NCI-H2081 (cell line): ENCODE measurements at places on chromosomes 1 and 21.
A peak's percentile ranks its signal among the peaks of the same experiment; 100 is the strongest.

DNA sequence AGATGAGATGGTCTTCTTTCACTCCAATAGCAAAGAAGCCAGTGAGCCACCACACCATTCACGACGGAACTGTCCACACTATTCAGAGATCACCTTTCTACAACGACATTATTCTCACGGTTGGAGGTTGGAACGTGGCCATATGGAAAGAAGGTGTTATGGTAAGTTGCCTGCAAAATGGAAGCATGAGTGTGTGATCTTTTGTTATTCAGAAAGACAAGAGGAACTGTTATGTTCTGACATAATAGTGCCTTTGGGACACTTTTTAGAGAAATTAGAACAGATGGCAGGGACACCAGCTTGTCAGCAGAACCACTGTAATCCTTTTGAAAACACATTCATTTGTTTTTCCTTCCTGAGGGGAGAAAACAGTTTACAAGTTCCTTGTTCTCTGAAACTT is 75.8 kb upstream of the MCOLN3 start:
- DNase-seq, result peak; percentile 70

GRCh38 chr1:228786361-228787129 is 51.3 kb downstream of the RHOU start:
- DNase-seq, result no peak

GRCh38 chr21:44778499-44778911 is 23.1 kb downstream of the UBE2G2 start:
- no peak for DNase-seq

GRCh38 chr1:38125016-38125415 is 78.4 kb upstream of the POU3F1 start:
- DNase-seq, result no peak

- no peak for DNase-seq
These were observed 8.2 kb upstream of the PEAR1 start for GRCh38 chr1:156885314-156885713.
